ENCODE measurements at places on chromosomes 3 and 15.

- no peak for DNase-seq
These were observed 42.6 kb downstream of the ADAMTS9 start for GRCh38 chr3:64645243-64645642.

DNA sequence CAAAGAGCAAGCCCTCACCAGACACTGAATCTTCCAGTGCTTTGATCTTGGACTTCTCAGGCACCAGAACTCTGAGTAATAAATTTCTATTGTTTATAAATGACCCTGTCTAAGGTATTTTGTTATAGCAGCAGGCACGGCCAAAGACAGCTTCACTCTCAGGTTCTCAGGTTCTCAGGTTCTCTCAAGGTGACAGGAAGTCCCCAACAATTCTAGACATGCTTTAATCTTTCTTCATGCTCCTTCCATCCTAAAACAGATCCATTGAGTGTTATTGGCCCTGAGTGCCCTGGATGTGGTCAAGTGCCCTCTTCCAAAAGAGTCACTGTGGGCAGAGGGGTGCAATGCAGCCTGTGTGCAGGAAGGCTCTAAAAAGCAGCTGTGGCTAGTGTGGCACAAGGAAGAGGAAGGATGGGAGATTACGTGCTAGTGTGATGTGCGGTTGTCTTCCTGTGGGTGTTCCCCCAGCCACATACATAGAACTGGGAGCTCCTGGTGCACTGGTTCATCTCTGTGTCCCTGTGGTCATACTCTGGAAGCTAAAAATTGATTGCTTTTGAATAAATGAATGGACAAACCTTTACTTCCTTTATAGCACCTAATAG, 11.0 kb upstream of the RAB7A start:
- no peak for DNase-seq

GRCh38 chr3:190325923-190326322, 3.7 kb upstream of the CLDN1 start:
- DNase-seq = no peak

GRCh38 chr3:106797461-106797860, 579.8 kb upstream of the CCDC54 start:
- no peak for DNase-seq

GRCh38 chr3:138097192-138098172, 17.9 kb downstream of the DZIP1L start:
- DNase-seq = no peak

GRCh38 chr15:92582206-92582605, 73.4 kb downstream of the FAM174B start:
- DNase-seq = no peak

DNA sequence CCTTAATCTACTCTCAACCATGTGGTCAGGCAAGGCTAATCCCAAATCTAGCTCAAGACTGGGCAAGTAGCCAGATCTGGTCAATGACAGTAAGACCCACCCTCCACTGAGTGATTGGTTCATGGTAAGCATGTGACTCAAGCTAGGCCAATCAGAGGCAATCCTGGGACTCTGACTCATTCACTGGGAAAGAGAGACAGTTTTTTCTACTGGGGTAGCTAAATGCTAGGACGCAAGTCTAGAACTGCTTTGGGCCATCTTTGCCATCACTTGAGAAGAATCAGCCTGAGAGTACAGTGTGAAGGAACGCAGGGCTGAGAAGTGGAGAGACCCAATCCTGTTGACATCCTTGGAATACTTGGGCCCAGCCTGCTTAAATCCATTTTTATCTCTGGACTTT, 9.4 kb upstream of the RAD18 start:
- DNase-seq = peak; percentile 26

- no peak for DNase-seq
These were observed 126.2 kb downstream of the TIGIT start for GRCh38 chr3:114420072-114420471.

GRCh38 chr15:26157081-26157480, 294.0 kb upstream of the ATP10A start:
- no peak for DNase-seq

DNA sequence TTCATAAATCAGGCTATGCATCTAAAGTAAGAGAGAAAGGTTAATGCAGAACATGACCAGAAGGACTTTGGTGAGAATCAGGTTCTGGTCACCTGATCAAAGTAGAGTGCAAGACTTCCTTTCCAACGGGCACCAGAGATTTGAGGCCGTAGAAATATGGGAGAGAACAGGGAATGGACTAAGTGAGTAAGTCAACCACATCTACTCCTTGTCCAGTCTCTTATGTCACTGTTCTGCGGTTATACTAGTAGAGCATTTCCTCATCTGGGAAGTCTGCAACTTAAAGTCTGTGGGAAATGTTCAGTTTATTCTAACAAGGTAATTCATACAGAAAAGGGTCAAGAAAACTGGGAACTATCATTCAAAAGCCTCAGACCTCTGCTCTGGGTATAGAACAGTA, 232.8 kb downstream of the CPNE4 start:
- no peak for DNase-seq

- no peak for DNase-seq
These were observed 14.0 kb upstream of the ZCWPW2 start for GRCh38 chr3:28334552-28334951.

DNA sequence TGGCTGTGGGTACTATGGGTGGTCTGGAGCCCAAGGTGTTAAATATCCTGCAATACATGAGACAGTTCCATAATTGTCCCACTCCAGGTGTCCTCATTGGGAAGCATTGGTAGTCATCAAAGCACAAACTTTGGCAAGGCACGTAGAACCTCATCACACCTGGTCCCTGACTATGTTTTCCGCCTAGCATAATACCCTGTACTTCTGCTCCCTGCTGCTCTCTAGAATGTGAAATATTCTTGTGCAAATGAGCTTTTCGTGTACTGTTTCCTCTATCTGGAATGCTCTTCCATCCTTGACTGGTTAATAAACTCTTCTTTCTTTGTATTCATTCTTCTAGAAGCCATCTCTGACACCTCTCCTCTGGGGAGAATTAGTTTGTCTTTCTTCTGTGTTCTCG, 103.2 kb downstream of the EBLN2 start:
- no peak for DNase-seq

DNA sequence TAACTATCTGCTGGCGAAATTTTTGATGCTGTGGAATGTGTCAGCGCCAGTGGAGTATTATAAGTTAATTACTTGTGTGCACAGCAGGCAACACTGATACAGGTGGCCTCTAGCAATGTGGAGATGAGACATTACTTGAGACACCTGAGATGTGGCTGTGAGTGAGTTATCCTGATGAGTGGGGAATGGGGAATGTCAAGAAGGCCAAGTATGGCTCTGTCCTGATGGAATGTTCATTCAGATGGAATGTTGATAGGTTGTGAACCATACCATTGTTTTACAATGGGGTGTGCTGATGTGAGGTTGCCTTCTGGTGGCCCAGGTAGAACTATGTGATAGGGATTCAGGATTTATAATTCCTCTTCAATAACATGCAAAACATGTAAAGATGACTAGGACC, 404.8 kb downstream of the PTPRG start:
- no peak for DNase-seq

DNA sequence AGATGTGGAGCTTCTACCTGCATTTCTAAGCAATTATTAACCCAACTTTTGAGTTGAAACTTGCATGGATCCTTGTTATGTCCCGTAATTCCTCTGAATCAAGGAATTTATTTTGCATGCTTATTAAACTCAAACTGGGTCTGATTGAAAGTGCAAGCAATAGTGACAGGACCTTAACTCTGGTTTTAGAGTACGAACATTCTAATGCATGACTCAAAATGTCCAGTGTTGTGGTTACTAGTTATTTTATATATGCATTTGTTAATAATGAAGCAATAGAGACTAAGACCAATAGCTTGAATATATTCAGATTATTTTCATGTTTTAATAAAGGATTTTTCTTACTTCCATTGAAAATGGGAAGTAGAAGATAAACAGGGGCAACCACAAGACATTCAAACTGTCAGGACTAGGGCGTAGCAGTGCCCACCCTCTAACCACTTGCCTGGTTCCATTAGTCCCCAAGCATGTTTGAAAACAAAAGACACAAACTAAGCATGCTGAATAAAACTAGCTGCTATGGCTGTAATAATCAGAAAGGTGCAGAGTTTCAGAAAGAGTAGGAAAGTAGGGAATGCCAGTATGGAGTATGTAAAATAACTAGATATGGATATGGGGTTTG, 28.1 kb downstream of the OIP5 start:
- no peak for DNase-seq
